ENCODE measurements at places on chromosomes 2 and 18.

DNA sequence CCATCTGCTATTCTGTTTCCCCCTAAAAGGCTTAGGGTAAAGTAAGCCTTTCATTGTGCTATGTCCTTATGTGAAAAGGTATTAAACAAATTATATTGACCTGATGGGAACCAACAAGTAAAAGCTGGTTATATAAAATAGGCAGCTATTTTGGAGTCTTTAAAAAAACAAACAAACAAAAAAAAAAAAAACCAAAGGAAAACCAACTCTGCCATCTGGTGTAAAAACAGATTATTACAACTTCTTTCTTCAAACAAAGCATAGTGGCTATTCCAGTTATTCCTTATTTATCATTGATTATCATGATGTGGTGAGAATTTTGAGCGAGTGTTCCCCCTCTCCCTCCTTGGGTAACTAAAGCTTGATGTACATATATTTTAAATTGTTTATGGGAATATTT is 122.3 kb upstream of the FHL2 start:
- DNase-seq = no peak

DNA sequence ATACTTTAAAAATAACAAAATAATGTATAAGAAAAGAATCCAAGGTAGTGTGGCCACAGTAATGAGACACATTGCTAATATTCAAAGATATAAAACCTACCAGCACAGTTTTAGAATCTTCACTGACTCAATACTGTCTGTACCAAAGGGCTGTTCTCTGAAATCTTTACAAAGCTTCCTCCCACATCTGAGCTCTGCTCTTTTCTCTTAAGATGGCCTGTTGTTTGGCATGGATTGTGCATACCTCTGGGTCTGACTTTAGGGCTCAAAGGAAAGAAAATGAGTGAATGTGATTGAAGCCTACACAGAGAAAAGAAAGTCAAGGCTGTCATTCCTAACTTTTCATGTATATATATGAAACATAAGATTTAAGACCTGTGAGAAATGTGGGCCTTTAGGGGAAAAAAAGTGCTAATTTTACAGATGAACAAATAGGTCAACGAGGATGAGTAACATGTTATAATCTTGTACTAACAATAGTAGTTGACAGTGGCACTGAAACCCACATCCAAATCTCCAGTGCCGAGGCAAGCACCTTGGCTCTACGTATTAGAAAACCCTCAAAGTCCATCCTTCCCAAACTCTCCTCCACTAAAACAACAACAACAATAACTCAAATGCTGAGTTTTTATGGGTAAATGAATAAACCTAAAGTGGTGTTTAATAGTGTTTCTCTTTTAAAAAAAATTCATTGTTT is 114.2 kb downstream of the ZNF521 start:
- DNase-seq = no peak

DNA sequence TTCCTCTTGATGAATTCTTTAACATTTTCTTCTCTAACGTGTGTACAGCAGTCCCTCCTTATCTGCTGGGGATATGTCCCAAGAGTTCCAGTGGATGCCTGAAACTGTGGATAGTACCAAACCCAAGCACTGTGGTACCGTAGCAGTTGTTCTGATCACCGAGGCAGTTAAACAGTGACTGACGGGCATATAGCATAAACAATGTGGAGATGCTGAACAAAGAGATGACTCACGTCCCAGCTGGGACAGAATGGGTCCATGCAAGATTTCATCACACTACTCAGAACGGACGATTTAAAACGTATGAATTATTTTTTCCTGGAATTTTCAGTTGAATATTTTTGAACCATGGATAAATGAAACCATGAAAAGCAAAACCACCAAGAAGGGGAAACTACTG is 54.5 kb upstream of the SPAG16 start:
- no peak for DNase-seq

DNA sequence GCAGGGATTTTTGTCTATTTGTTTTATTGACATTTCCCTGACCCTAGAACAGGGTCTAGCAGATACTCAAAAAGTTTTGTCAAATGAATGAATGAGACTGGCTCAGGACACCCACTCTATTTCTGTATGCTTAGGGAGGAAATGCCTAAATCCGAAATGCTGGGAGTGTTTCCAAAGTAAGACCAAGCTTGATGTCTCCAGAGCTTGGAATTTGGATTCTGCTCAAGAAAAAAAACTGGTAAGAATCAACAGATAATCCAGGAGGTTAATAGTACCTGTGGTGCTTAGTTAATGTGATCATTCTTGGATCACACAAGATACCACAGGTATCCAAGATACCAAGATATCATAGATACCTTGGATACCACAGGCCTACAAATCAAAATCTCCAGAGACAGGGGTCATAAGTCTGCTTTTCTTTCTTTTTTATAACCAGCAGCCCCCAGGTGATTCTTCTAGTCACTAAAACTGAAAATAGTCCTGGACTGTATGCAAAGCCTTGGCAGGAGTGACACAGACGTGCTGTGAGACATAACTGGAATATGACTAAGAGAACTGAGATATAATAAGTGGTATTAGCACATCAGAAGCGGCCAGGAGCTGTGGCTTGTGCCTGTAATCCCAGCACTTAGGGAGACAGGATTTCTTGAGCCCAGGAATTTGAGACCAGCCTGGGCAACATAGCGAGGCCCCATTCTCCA is 39.9 kb upstream of the SP3 start:
- DNase-seq = no peak

- DNase-seq = no peak
Observed at GRCh38 chr2:65316072-65316471, 88.4 kb downstream of the ACTR2 start.

- no peak for DNase-seq
Observed at GRCh38 chr2:68594674-68595492, 48.5 kb upstream of the PROKR1 start.

DNA sequence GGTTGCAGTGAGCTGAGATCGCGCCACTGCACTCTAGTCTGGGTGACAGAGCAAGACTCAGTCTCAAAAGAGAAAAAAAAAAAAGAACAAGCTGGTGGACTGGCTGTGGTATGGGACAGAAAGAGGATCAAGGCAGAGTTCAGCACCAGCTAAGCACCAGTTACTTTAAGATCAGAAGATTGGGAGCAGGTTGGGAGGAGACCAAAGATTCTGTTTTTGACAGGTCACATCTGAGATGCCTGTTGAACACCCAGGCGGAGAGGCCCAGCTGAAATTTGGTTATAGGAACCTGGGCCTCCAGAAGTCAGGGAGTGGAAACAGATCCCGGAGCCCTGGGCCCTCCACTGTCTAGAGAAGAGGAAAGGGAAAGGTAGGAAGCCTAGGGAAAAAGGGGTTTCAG is 53.2 kb upstream of the POMC start:
- DNase-seq = no peak

GRCh38 chr18:79965119-79965902 is 868 bp downstream of the HSBP1L1 start:
- no peak for DNase-seq
